ENCODE measurements at places on chromosomes 1 and 21. TPM values are rescaled to one million over a fixed set of nuclear protein-coding genes. Genes with fewer than 3 reads are reported as not detected.

The TRIM58 gene
- not detected for total RNA-seq

The TRNP1 gene
- total RNA-seq = 3.3 TPM

The KCNK1 gene
- 1.3 TPM for total RNA-seq

The LYSMD1 gene
- 5.4 TPM for total RNA-seq

The SAMD11 gene
- total RNA-seq = 39.7 TPM

GRCh38 chr1:214544791-214545190 lies 6.6 kb downstream of the PTPN14 start:
- no peak for DNase-seq

DNA sequence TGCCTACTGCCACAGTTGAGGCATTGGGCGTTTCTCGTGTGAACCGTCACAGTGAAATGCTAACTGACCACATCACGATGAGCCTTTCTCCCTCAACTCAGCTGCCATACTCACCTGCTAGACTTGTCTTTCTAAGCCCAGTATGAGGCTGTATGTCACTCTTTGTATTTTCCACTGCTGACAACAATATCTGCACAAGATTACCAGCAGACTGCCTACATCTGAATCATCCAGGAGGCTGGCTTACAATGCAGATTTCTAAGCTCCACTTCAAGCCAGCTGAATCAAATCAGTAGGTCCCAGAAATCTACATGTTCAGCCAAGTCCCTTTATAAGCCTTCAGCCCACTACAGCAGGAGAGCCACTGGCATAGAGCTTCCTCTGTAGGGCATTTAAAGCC lies 355.0 kb upstream of the DUSP10 start:
- DNase-seq = no peak

GRCh38 chr1:197770243-197770642 lies 5.0 kb downstream of the DENND1B start:
- no peak for DNase-seq

DNA sequence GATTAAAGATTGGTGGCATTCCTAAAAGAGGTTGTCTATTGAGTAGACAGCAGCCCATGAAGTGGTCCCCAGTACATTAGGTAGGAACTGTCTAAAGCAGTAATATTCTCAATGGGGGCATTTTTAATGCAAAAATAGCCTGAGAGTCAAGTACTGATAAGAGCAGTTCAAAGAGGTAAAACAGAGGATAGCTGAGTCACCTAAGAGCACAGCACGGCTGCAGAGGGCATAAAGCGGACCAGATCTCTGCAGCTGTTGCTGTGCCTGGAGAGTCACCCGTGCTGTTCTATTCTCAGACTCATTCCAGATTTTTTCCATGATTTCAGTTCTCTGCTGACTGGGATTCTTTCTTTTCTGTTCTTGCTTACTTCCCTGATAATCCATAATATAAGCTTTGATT lies 313.2 kb downstream of the OLFM3 start:
- DNase-seq = peak; percentile 8

DNA sequence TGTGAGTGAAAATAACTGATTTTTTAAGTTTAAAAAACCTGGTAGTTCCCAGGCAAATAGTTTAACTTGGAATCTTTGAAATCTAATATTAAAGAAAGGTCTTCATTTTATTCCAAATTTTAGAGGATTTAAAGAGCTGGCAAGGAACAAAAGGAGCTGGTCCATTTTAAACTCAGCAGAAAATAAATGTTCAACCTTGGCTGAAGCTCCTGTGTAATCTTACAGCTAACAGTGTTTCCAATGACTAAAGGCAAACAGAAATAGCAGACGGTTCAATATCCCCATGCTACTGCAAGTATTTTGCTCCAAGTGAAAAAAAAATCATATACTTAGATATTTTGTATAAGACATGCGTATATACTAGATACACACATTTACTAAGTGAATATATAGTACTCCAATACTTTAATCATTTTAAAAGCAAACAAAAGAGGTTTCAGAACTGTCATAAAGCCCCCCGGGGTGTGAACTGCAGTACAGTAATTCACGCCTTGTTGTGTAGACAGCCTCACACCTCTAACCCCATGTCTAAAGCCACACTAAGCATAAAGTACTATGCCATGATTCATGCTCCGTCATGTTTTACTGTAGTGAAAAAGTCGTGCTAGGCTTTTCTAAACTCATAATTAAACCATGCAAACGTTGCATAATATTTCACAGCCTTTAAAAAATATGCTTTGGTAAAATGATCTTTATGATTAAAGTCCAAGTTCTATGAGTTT lies 132.2 kb downstream of the CLIC6 start:
- DNase-seq = no peak

GRCh38 chr1:58979086-58979485 lies 195.2 kb upstream of the JUN start:
- no peak for DNase-seq

DNA sequence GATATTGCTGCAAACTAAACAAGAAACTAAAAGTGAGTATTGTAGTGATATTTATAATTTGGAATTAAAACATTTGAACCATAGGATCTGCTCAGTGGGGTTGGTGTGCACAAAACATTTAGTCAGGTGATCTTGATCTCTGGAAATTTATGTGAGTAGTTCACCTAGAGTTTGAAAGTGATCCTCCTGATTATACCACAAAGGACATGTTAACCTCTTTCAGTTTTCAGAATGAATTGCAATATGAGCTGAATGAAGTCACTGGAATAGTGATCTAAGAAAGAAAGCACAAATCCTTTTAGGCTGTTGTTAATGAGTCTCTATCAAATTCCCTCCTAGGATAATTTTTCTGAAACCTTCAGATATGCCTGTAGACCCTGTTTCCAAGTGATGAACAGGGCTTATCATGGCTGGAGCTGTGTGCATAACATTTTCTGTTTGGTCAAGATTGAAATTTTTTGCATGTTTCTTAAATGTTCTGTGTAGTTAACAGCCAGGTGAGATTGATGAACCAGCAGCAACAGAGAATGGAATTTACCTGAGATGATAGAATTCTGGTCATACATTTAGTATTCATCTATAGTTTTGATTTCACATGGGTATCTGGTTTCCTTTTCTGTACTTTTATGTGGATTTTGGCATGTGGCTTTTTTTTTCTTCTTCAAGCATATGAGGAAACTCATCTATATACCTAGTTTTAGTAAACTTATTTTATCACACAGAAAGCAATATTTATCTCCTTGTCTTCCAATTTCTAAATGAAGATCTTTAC lies 25.5 kb downstream of the CDC14A start:
- DNase-seq = no peak

GRCh38 chr1:29426701-29427279 lies 190.5 kb downstream of the PTPRU start:
- no peak for DNase-seq

GRCh38 chr1:181159451-181160140 lies 71.1 kb downstream of the IER5 start:
- peak; percentile 33 for DNase-seq

DNA sequence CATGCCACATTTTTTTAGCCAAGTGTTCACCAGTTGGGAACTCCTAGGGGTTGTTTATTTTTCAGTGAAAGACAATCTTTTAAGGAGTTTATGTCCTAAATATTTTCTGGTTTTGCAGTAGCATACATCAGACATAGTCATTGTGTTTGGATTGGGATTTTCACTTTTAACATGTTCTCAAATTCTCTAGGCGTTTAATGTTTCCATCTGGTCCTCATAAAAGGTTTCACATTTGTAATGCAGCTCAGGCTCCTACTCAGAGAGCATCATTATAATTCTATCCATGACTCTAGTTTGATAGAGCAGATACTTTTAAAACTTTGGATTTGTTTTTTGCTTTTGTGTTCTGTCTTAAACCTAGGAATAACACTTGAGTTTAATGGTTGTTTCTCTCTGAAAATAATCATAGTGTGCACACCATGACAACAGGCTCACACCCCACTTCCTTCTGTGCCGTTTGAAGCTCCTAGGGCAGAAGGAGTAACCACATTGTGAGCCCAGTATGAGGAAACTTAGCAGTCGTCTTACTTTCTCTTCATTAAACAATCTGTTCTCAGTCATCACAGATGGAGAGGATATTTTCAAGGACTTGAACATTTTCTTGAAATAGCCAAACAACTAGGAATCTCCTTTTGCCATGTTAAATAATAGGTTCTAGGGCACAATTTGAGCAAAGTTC lies 219.6 kb downstream of the PDE4B start:
- peak; percentile 16 for DNase-seq

DNA sequence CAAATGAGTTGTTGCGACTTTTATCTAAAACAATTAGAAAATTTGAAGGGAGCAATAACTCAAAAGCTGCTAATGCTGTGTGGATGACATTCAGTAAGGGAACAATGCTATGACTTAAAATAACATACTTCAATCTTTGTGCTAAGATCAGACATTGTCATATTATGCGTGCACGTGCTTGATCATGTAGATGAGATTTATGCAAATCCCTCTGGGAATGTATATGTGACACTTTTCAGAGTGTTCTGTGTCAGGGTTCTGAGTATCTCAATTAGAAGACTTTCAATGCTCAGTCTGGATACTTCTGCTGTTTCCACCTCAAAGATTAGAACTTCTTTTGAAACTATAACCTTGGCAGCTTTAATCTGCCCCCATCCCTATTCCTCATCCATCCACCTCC lies 18.6 kb upstream of the POU2F1 start:
- no peak for DNase-seq

DNA sequence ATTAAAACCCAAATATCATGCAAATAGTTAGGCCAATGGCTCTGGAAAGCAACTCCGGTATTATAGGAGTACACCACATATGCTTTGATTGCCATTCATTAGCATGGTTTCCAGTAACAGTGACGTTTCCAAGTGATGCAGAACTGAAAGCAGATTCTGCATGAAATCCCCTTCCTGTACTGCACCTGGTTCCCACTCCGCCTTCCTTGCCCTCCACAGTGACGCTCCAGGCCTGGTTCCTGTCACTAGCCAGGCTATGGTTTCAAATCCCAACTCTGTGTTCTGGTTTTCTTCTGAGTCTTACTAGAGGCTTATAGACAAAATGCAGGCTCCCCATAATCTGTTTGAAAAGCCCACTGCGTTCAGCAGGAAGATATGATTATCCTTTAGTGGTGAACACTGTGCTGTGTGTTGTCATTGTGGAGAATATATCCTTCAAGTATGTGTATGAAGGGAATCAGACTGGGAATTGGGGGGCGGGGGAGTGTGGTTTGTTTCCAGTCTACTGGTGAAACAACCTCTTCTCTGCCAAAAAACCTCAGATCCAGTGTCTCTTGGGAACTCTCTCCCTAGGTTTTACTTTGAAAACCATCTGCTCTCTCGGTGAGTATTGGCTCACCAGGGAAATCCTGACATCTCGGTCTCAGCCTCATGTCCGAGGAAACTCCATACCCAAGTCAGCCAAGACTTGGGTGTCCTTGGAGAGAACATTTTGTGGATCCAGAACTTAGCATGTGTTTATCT lies 78.7 kb downstream of the TYW3 start:
- no peak for DNase-seq

All from H4 (cell line).